ENCODE measurements at places on chromosomes 12 and 14.

- DNase-seq: no peak
Measured at GRCh38 chr14:32358781-32359180, 29.7 kb downstream of the AKAP6 start.

DNA sequence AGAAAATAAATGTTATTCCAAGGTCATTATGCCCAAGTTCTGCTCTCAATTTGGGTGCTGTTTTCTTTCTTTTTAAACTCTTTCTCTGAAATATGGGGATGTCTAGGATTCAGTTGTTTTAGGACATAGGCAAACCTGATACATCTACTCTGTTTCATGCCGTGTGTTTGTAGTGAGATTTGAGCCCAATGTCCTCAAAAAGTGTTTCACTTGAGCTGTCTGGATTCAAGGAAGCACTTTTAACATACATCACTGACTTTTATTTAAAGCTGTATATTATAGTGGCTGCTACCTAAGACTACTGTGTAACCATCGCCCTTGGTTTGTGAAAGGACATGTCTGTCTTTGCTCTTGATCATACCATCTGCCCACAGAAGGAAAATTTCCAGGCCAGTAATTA is 709.3 kb upstream of the STXBP6 start:
- no peak for DNase-seq

DNA sequence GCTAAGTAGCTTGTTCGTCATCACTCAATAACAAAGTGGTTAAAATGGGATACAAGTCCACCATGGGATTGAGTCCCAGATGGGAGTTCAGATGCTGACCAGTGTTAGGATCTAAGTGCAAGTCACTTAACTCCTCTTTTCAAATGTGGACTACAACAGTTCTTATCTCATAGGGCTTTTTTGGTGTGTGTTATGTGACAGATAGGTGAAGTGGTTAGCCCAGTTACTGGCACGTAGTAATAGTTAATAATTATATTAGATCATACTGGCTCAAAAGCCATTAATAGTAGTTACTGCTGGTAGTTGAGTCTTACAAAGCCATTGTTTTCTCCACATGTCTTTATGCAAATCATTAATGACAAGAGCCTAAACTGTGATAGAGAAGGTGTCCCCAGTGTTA is 73.2 kb downstream of the RCOR1 start:
- DNase-seq: no peak

DNA sequence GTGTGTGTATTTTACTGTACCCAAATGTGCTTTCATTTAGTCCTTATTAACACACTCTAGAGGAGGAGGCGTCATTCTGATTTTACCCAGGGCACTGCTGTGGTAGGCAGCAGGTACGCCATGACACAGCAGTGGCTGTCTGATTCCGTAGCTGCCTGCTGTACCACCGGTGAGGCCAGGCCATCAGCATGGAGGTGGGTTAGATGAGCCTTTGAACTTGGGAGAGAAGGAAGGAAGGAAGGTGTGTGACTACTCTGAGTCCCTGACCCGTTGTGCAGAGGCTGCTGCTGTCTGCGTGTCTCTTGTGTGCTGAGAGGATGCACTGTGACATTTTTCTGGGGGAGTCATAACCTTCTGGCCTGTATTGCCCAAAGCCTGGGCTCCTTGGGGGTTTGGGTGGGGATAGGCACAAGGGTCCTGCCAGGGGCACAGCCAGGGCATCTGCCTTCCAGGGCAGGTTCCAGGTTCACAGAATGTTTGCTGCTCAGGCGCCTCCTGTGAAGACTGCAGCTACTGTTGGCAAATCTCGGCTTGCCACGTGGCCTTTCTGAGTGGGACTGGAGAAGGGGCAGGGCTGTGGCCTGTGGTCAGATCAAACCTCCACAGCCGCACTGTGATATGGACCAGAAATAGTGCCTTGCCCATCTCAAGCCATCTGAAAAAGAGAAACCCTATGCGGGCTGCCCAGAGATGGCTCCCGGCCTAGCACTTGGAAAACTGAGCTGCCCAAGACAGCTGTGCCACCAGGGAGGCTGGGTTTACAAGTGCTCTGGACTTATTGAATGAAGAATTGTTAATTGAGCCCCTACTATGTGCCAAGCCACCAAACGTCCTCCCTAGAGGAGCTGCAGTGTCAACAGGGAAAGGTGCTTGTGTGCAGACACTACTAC is 47.1 kb downstream of the MLXIP start:
- DNase-seq: no peak

DNA sequence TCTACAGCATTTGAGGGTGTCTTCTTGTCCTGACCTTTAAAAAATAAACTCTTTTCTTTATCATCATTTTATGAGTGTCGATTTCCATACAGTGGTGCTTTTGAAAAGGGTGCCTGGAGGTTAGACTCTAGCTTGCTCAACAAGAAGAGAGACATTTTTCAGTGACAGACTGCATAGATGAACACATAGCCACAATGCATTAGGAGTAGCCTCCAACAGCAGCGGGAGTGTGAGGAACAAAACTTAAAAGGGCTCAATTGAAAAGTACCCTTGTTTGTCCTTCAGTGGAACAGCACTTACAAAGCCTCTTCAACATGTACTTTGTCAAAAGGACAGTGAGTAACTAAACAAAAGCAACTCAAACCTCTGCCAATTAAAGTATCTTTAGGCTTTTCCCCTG is 119.3 kb downstream of the SOX5 start:
- no peak for DNase-seq

DNA sequence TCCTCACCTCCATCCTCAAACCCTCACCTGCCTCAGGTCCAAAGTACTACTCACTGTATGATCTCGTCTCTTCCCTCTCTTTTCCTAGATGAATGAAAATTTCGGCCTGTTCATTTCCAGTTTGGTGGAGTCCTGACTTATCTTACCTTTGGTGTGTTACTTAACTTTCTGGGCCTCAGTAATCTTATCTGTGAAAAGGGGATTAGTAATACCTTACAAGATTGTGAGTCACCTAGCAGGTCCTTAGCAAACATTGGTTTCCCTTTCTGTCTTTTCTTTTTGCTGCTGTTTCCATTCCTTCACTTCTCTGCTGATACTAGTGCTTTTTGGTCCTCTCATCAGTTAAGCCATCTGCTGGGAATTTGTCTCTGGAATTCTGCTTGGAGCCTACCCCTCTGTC is 52.8 kb downstream of the AKAP6 start:
- no peak for DNase-seq

DNA sequence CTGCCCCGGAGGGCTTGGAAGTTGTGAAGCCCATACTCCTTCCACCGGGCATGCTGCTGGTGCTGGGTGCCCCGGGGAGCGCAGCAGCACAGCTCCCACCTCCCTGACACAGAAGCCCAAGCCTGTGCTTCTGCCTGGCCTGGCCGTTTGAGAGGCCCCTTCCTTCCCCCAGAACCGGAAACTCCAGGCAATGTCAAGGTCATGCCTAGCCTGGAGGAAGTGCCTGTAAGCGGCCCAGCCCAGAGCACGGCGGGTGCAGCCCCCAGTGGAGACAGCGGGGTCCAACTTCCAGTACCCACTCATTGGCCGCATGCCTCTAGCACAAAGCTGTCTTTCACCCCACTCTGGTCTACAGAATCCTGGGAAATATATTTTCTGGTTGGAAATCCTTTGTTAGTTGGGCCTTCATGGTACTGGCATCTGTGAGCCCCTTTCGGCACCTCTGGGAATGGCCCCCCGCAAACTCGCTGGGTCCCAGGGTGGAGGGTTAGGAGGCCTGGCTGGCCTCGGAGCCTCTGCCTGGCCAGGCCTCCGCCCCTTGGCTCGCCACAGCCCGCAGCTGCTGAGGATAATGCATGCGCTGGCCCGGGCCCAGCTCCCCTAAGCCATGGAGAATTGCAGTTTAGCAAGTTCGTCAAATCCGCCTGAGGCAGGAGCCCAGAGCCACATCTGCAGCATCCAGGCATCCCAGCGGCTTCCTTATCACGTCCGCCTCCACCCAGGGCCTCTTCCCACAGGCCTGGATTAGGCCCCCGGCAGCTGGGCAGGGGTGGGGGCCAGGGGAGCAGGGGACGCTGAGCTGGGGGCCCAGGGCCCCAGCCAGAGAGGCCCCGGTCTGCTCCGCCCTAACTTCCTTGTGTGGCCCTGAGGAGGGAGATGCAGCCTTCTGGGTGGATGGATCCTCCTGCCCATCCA is 48.9 kb upstream of the DLK1 start:
- DNase-seq: peak; percentile 67

GRCh38 chr12:107329569-107330324 is 236.4 kb upstream of the CRY1 start:
- DNase-seq: no peak

GRCh38 chr12:116346741-116347140 is 69.2 kb upstream of the MED13L start:
- no peak for DNase-seq

DNA sequence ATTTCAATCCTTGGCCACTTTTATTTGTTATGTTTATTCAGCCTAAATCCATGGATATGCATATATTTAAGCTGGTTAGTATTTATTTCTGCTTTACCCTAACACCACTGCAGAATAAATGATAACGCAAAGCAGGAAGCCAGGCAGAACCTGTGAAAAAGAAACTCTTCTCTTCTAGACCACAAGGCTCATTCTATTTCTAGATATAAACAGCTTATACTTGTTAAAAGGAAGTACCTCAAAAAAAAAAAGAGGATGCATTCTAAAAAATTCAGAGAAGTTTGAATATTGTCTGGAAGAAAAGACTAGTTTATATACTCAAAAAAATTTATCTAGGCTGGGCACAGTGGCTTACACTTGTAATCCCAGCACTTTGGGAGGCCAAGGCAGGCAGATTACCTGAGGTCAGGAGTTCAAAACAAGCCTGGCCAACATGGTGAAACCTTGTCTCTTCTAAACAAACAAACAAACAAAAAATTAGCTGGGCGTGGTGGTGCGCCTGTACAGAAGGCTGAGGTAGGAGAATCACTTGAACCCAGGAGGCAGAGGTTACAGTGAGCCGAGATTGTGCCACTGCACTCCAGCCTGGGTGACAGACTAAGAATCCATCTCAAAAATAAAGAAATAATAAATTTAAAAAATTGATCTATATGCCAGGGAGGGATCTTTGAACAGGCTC is 55.8 kb downstream of the GALNT4 start:
- DNase-seq: no peak

GRCh38 chr14:64952598-64953309 is 10.2 kb upstream of the GPX2 start:
- no peak for DNase-seq

- DNase-seq: no peak
Measured at GRCh38 chr14:22230517-22230916, 358.5 kb downstream of the DAD1 start.

- DNase-seq: no peak
Measured at GRCh38 chr12:96239711-96240635, 45.8 kb downstream of the ELK3 start.

- DNase-seq: peak; percentile 86
Measured at GRCh38 chr14:67241411-67242167, at the start of gene PALS1. TSS of gene PALS1 (plus strand) at chr14:67241435. CDS start at chr14:67279171, 37,736 bp downstream.

- no peak for DNase-seq
Measured at GRCh38 chr12:15151161-15152091, 69.8 kb downstream of the RERG start.

GRCh38 chr12:34204830-34205285 is 182.6 kb downstream of the ALG10 start:
- DNase-seq: no peak
